Dermis blood vessel endothelial cell (primary cell): ENCODE measurements at places on chromosomes 13 and 19. TPM values are rescaled to one million over a fixed set of nuclear protein-coding genes. Genes with fewer than 3 reads are reported as not detected.

The ZNF69 gene
- 13.0 and 15.8 TPM in 2 replicates for total RNA-seq

The MBD3L2 gene
- total RNA-seq, result not detected in 2 replicates

The HPN gene
- 0.09 and 0.17 TPM in 2 replicates for total RNA-seq

The JSRP1 gene
- 0.17 TPM in 1 of 2 replicates, not detected in the other for total RNA-seq

The CTXN1 gene
- 4.6 and 4.9 TPM in 2 replicates for total RNA-seq

The ZNF836 gene
- 10.2 and 10.7 TPM in 2 replicates for total RNA-seq

The ZNF382 gene
- total RNA-seq, result 5.9 and 7.5 TPM in 2 replicates
